ENCODE measurements at places on chromosomes 13 and 19.

DNA sequence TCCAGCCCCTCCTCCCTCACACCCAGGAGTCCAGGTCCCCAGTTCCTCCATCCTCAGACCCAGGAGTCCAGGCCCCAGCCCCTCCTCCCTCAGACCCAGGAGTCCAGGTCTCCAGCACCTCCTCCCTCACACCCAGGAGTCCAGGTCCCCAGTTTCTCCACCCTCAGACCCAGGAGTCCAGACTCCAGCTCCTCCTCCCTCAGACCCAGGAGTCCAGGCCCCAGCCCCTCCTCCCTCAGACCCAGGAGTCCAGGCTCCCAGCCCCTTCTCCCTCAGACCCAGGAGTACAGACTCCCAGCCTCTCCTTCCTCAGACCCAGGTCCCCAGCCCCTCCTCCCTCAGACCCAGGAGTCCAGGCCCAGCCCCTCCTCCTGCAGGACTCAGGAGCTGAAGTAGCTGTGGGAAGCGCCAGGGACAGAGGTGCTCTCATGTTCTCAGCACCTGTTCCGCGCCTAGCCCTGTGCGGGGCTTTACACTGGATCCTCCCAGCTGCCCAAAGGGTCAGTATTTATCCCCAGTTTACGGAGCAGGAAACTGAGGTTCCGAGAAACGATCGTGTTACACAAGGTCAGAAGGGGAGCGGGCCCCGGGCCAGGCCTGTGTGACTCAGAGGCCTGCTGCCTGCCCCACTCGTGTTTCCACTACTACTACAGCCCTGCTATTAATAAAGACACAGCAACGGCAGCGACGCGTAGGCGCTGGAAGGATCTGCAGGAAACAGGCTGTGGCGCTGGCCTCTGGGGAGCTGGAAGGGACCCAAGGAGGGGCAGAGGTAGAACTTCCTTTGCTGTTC lies 1.7 kb upstream of the SBK3 start:
- peak; percentile 81 for DNase-seq

DNA sequence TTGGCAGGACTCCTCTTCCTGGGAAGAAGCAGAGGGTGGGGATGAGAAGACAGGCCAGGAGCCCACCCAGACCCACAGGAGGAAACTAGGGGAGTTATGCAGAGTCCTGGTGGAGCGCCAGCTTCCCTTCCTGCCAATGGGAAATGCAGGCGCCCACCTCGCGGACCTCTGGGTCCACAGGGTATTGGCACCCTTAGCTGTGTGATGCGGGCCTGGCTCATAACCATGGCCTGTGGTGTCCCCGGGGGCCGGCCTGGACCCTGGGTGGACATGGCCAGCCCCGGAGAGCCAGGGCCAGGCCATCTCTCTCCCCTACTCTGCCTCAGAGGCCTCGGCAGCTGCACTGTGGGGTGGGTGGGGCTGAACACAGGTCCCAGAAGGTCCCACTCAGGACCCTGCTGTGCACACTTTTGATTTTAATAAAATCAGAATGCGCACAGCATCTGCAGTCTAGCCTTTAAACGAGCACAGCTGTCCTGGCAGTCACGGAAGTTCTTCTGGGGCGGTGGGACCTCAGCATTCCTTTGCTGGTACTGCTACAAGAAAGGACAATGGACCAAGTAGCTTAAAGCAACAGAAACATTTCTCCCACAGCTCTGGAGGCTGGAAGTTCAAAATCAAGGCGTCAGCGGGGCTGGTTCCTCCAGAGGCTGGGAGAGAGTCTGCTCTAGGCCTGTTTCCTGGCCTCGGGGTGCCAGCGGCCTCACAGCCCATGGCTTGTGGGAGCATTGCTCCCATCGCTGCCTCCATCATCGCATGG lies 1.8 kb downstream of the F10 start:
- DNase-seq, result no peak

GRCh38 chr13:35716186-35716585 lies 239.7 kb upstream of the MAB21L1 start:
- peak; percentile 41 for DNase-seq

DNA sequence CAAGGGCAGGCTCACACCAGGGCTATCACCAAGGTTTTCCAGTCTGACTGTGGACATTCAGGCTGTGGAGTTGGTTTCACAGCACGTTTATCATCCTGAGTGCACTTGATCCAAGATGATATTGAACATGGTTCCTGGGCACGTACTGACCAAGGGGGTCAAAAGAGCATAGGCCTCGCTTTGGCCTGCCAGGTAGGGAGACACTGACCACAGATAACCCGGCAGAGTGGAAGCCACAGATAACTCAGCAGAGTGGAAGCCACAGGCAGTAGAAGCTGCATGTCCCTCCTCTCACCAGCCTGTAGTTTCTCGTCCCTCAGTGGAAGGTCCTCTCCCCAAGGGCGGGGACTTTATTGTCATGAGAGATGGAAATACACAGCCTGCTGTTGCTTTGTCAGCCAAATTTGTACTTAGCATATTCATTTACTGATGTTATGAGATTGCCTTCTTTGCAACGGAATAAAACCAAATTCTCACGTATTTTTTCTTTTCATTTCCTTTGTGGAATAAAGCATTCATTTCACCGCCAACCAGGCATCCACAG lies 8.8 kb upstream of the KRTDAP start:
- DNase-seq, result no peak

- DNase-seq, result no peak
These were observed 1.5 kb upstream of the C5AR2 start for GRCh38 chr19:47330466-47330869.

DNA sequence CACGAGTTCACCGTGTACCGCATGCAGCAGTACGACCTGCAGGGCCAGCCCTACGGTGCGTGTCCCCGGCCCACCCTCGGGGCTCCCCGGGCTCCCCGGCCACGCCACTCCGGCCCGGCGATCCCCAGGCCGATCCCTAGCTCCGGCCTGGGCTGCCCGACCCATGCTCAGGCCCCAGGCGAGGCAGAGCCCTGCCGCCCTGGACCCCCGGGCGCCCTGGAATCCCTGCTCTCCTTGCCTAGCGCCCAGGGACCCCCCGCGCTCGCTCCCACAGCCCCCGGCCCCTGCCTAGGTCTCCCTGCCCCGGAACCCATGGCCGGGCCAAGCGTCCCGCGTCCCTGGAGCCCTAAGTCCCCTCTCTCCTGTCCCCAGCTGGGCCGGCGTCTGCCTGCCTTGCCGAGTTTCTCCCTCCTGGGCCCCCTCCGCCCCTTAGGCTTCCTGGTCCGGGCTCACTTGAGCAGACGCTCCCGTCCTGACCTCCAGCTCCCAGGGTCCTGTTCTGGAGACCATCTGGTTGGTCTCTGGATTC lies 494 bp downstream of the NCLN start:
- no peak for DNase-seq

DNA sequence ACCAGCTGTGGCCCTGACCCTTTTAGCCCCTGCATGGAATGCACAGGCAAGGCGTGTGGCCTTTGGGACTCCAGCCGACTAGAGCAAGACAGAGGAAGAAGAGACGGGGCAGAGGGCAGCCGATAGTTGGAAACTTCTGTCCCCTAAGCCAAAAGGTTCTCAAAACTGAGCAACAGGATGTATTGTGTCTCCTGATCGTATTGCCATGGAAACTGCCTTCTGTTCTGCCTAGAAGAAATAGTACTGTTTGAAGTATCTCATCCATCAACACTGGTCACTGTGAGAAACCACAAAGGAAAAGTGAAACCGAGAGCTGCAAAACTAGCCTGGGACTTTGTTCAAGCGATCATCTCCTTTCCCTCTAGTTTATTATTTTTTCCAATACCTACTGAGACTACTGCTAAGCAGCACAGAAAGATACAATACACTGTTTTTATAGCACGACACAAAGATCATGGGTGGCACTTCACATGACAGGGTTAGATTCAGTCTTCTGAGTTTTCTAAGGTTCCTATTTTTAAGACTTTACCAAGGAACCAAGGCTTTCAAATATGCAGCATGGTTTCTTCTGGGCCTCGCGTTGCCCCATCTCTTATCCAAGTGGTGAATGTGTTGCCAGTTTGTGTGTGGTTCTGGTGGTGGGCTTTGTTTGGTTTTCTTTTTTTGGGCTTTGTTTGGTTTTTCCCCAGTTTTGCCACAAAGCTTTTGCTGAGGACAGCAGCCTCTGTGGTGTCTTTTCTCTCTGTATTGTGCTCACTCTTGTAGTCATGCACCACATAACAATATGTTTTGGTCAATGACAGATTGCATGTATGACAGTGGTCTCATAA lies 49.3 kb upstream of the GPR183 start:
- peak; percentile 78 for DNase-seq

- no peak for DNase-seq
These were observed 2.7 kb downstream of the GYS1 start for GRCh38 chr19:48990400-48990799.

GRCh38 chr19:6822311-6822670 lies 49.8 kb downstream of the VAV1 start:
- DNase-seq, result no peak

DNA sequence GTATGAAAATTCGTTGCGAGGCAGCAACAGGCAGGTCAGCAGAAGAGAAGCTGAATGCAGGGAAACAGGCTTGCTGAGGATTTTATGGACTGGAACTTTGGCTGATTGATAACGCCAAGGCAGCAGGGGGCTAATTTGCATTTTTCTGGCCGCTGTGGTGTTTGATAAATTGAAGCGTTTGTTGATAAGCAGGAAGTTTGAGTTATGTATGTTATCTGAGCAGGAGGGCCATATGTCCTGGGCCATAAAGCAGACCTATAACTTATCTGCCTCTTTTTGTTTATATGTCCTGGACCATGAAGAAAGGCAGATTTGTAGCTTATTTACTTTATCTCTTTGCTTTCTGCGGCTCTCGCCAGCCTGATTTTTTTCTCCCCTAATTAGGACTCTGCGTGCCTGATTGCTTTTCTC lies 65.9 kb downstream of the ZNF627 start:
- no peak for DNase-seq

- DNase-seq, result no peak
These were observed 33.8 kb upstream of the MEDAG start for GRCh38 chr13:30872276-30872594.

DNA sequence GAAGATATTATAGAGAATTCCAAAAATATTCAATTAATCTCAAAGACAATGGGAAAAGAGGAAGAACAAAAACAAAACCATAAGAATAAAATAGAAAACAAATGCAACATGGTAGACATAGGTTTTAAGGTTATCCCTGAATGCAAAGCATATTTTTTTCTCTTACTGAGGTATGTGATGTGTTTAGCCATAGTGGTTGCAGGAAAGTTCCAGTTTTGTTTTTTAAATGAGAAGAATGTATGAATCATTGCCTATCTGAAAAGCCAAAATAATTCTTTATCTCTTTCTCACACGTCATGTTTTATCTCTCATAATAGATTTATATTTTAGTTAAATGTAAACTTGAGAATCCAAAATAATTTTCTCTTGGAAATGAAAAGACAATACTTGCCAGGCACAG lies 2591.7 kb upstream of the PCDH20 start:
- peak; percentile 3 for DNase-seq

DNA sequence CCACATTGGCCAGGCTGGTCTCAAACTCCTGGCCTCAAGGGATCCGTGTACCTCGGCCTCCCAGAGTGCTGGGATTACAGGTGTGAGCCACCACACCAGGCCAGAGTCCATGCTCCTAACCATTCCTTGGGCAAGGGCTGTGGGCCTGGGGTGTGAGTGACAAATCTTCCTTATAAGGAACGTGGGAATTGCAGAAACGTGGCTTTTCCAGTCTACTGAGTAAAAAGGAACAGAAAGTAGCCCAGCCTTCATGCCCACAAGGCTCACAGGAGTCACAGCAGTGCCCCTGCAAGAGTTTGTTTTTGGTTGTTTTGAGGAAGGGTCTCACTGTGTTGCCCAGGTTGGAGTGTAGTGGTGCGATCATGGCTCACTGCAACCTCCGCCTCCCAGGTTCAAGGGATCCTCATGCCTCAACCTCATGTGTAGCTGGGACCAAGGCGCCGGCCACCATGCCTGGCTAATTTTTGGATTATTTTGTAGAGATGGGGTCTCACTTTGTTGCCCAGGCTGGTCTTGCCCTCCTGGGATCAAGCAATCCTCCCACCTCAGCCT lies 5.1 kb downstream of the MYPOP start:
- no peak for DNase-seq

DNA sequence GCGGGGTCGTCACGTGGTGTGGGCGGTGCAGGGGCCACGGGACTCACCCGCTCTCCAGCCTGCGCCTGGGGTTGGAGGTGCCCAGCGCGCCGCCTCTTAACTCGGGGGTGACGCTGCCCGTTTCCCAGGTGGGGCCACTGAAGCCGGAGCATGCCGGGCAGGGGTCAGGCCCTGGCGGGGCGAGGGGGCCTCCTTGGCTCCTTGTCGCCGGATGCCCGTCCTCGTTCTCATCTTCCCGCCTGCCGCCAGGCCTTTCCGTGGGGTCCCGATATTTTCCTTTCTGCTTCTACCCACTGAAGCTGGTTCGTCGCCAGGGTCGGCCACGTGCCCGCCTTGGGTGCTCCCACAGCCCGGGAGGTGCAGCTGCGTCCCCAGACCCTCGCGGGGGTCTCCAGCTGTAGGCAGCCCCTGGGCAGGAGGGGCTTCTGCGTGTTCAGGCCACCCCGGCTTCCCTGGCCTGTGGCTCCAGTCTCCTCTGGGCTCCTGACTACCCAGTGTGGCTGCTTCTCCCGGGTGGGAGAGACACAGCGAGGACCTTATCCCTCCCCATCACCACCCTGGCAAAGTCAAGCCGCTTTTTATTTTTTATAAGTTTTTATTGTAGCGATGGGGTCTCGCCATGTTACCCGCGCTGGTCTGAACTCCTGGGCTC lies 772 bp downstream of the FAM174C start:
- DNase-seq, result no peak

DNA sequence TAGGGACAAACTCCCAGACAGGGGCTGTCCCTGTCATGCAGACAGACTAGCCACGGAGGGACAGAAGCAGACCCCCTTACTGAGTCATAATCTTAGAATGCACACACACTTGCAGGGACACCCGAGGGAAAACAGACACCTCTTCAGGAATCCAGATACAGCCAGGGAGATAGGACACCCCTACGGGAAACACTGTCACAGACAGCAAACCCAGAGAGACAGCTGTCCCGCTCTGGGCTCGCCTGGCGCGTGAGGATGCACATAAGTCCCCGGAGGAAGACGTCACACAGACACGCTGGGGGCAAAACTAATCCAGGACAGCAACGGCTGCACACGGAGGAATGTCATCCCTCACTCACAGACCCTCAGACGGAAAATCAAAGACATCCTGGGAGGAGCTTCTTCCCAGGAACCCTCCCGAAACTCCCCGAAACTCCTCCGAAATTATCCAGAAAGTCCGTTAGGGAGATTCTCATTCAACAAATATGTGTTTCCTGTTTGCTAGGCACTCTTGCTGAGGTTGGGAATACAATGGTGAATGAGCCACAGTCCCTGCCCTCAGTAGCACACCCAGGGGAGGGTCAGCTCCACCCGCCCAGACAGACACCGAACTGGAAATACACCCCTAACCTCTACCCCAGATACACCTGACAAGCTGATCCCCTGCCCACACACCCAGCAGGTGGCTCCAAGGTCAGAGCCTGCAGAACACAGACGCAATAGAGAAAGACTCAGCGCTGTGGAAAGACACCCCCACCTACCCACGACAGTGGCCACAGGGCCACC lies 15.2 kb upstream of the TOMM40 start:
- DNase-seq, result peak; percentile 53
